CD4-positive, alpha-beta T cell treated with Interferon alpha-2 for 1 hour (primary cell): ENCODE measurements at places on chromosomes 2 and 18.

- DNase-seq = no peak
Measured at GRCh38 chr2:122132147-122132691, 376.8 kb downstream of the TSN start.

DNA sequence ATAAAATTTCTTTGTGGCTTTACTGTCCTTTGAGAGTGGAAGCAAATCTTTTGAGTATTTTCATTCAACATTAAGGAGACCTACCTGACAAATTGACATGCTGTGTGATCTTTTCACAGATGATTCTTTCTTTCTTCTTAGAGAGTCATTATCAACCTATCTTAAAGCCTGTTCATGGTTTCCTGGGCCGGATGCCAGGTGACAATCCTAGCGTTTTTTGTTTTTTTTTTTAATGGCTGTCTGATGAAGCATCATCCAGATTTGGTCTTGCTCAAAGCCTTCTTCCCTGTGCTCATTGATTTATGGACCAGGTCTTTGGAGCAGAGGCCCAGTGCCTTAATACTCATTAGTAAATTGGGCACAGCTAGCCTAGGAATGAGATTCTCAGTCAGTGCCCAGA is 9.8 kb upstream of the MGAT5 start:
- DNase-seq = no peak

DNA sequence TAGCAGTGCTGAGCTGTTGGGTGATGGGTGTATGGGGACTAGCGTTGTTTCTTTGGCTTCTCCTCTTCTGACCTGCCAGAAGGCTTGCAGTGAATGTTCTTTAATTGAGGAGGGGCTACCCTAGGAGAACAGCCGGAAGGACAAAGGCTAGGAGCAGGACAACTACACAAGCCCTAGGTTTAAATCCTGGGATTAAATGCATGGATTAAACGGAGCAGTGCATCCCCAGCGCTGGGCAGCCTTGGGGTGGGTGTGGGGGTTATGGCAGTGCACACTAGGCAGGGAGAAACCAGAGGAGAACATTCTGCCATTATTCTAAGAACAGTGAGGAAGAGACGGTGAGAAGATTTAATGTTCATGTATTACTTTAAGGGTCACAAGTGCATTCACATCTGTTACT is 86.4 kb upstream of the MCFD2 start:
- DNase-seq = no peak

GRCh38 chr2:106187273-106187891 is 6.7 kb downstream of the UXS1 start:
- DNase-seq = no peak

GRCh38 chr2:205197468-205198139 is 484.7 kb upstream of the NRP2 start:
- DNase-seq = no peak

- no peak for DNase-seq
Measured at GRCh38 chr2:207479198-207479785, 50.5 kb upstream of the CREB1 start.

DNA sequence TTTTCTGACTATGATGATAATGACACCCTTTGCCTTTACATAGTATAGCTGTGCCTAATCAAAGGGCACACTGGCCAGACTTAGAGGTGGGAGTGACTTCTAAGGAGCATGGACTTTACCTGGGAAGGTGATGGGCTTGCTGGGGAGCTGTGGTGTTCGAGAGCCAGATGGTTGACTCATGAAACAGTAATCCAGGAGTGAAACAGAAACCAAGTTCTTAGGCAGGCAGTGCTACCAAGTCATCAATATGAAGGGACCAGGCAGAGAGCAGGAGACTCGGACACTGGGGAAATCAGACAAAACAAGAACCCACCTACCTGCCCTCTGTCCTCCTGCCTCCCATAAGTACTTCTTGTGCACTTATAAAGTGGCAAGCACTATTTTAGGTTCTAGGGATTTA is 430.4 kb downstream of the DLGAP1 start:
- no peak for DNase-seq

DNA sequence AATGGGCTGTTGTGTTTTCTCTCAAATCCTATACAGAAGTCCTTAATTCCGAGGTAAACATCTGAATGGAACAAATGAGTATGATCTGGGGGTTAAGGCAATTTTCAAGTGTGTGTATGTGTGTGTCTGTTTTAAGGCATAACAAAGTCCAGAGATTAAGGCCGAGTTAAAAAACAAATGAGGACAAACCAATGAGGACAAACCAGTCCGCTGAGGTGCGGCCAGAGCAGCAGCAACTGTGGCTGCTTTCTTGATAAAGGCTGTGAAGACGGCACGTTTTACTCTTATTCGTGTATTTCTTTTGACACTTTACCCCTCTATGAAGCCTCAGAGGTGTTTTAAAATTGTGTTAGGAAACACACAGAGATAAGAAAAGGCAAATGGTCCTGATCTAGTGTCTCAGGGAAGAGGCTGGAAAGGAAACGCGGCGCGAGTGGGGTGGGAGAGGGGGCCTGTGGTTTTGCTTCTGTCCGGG is 495 bp upstream of the GULP1 start:
- DNase-seq = no peak

- DNase-seq = no peak
Measured at GRCh38 chr2:191171708-191172355, 21.0 kb upstream of the STAT4 start.
